Temporal lobe (tissue), 4 donors: ENCODE measurements at places on chromosomes 2 and 18. TPM values are rescaled to one million over a fixed set of nuclear protein-coding genes. Genes with fewer than 3 reads are reported as not detected.

The ARHGEF33 gene
- 2.7 TPM for total RNA-seq

The DES gene
- 0.49 TPM for total RNA-seq

The GTF2A1L gene
- 1.7 TPM for total RNA-seq

The FOXD4L1 gene
- 0.25 TPM for total RNA-seq

The ALK gene
- total RNA-seq: 0.98 TPM

The XIRP2 gene
- total RNA-seq: 0.49 TPM

The UGT1A4 gene
- total RNA-seq: not detected

The OTOS gene
- not detected for total RNA-seq

The CABLES1 gene
- 3.2 TPM for total RNA-seq

The LINC00305 gene
- total RNA-seq: not detected

The ACADL gene
- 4.7 TPM for total RNA-seq

The SRSF7 gene
- 86.5 TPM for total RNA-seq

The GAREM2 gene
- 10.6 TPM for total RNA-seq

The LIMS3 gene
- total RNA-seq: 1.2 TPM

The NEU2 gene
- not detected for total RNA-seq

The SIX3 gene
- 0.49 TPM for total RNA-seq

The ANKRD30BL gene
- 8.9 TPM for total RNA-seq

The RTP5 gene
- total RNA-seq: 5.2 TPM

The NT5DC4 gene
- not detected for total RNA-seq

The TSPYL6 gene
- total RNA-seq: under 0.01 TPM

The GTF3C2 gene
- 40.8 TPM for total RNA-seq

The SLC5A7 gene
- 2.5 TPM for total RNA-seq

The C2orf80 gene
- total RNA-seq: 26.6 TPM

The BCL11A gene
- 89.5 TPM for total RNA-seq

The XDH gene
- not detected for total RNA-seq

The KHK gene
- 5.9 TPM for total RNA-seq

The KCNIP3 gene
- total RNA-seq: 3.0 TPM

The LRRC30 gene
- not detected for total RNA-seq

The IL36A gene
- not detected for total RNA-seq

The SLC4A5 gene
- total RNA-seq: 2.7 TPM

The COL3A1 gene
- total RNA-seq: 105 TPM

The OR6B2 gene
- total RNA-seq: not detected

The TLX2 gene
- not detected for total RNA-seq

The PPP1R1C gene
- 0.49 TPM for total RNA-seq

The SOX11 gene
- 312 TPM for total RNA-seq

The EDAR gene
- not detected for total RNA-seq

The RND3 gene
- total RNA-seq: 116 TPM

The ZNF804A gene
- total RNA-seq: 18.4 TPM

The NGEF gene
- 33.4 TPM for total RNA-seq

The COL6A3 gene
- total RNA-seq: 20.4 TPM

The GPR35 gene
- total RNA-seq: 0.98 TPM

The SERPINB4 gene
- total RNA-seq: not detected

The FAM237A gene
- not detected for total RNA-seq

The AP1S3 gene
- total RNA-seq: 3.2 TPM

The MAL gene
- not detected for total RNA-seq

The C1QL2 gene
- total RNA-seq: 4.4 TPM

The GREB1L gene
- 0.74 TPM for total RNA-seq
